Right cardiac atrium (tissue), 5 donors: ENCODE measurements at places on chromosomes 2 and 18.

DNA sequence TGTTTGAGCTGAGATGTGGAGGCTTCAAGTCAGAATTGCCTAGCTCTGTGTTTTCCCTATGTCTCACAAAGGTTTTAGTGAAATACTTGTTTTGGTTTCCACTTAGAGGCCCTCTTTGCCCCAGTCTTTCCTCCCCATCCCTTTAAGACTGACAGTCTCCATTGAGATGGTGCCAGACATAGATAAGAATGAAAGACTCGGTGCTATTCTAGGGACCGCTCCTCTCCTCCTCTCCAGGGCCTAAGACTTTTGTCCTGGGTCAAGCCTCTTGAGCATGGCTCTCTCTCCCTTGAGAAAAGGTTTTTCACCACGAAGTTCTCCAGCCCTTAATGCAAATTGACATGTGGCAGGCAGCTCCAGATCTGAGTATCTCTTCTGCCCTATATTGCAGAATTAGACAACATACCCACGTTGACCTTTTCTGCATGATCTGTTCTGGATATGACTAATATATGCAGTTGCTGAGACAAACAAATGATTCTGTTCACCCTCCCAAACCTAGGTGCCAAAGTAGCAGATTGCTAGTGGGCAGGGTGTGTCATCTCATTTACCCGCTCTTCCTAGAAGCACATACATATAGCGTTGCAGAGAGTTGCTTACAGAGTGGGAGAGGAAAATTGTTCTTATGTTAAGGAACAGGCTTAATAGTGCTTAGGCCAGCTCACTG lies 47.5 kb upstream of the ACSL3 start:
- no peak for DNase-seq

DNA sequence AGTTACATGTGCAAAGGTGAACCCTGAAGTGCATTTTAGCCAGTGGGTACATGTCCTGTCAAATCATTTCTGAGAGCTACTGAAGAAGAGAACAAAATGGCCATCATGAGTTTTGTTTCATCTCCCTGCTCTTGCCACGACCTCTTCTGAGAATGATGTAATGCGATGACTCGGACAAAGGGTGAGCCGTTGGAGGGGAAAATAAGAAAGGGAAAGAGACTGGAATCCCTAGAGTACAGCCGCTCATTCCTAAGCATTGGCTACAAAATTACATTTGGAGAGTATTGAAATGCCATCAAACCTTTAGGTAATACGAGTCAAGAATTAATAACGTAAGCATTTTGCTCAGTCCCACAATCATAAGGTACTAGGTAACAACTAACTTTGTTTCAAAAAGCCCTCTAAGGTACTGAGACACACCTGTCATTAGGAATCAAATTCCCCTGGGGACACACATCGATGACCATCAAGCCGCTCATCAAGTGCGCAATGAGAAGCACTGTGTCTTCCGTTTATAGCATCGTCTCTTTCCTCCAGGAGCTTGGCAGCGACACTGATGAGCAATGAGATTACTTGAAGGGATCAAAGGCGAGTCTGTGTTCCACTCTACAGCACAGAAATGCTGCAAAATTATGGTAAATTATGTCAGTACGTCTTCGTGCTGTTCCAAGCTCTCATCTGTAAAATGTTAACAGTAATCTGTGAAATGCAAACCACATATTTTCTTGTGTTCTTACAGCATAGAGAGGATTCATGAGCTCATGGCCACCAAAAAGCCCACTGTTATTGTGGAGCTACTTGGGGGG lies 97.3 kb upstream of the PIEZO2 start:
- no peak for DNase-seq

GRCh38 chr2:29841386-29842004 lies 79.9 kb downstream of the ALK start:
- no peak for DNase-seq

- DNase-seq, result no peak
Observed at GRCh38 chr2:231891514-231891905, 34.7 kb downstream of the NPPC start.

GRCh38 chr2:85772019-85772745 lies 18.4 kb downstream of the ATOH8 start:
- DNase-seq, result peak; percentile 100

GRCh38 chr18:51032193-51032592 lies 2.2 kb downstream of the SMAD4 start:
- DNase-seq, result no peak

DNA sequence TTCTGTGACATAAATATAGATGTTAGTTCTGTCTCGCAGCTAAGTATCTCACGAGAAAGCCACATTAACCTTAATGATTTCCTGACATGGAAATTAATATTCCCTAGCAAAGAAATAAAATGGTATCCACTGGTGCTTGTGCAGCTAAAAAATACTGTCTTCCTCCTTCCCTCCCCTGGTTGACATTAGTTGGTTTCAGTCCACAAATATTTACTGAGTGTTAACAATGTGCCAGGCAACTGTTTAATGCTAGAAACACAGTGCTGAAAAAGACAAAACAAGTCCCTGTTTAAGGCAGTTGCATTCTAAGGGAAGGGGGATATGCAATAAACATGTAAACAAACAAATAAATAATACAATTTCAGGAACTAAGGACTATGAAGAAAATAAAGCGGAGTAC lies 44.2 kb upstream of the VPS54 start:
- DNase-seq, result no peak

DNA sequence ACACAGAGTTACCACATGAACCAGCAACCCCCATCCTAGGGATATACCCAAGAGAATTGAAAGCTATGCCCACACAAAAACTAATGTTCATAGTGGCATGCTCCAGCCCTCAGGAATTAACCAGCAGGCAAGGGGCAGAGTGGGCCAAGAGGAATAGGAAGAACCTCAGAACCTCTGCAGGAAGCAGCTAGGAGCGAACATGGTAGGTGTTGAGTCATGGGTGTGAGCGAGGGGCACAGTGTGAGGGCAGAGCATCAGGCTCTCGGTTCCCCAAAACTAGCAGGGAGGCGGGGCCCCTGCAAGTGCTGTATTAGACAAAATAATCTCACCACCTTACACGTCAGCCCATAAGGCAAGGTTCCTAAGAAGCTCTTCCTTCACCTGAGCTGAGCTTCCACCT lies 5.6 kb upstream of the RUFY4 start:
- no peak for DNase-seq

- DNase-seq, result no peak
Observed at GRCh38 chr2:46241344-46241743, 55.9 kb upstream of the EPAS1 start.

DNA sequence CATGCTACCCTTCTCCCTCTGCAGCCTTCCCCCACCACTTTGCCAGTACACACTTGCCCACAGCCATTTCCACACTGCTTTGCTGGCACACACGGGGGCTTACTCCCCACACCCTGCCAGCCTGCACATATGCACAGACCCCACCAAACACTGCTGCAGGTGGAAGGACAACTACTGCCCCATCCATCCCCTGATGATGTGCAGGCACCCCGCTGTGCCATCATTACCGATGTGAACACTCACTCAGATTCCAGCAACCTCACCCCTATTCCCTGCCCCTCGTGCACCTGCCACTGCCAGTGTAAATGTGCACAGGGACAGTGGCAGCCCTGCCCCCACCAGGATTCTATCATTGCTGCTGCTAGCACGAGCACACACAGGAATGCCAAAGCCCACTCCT lies 1400.8 kb upstream of the DDX18 start:
- DNase-seq, result no peak

GRCh38 chr2:196335221-196335634 lies 163.8 kb upstream of the STK17B start:
- no peak for DNase-seq

DNA sequence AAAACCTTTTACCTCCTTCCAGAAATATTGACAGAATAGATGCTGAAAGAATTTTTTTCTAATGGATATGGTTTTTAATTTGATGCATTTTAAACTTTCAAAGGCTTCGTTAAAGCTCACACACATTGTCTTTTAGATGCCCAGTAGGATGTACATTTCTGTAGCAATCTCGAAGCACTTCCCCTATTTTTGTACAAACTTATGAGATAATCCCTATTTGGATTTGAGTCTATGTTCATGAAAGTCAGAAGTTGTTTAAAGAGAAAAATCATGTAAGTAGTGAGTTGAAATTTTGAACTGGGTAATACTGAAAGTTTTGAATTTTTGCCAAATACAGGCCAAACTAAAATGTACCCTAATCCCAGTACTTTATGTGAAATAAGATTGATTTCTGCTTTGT lies 38.1 kb upstream of the MMADHC start:
- DNase-seq, result no peak

- DNase-seq, result no peak
Observed at GRCh38 chr18:62569081-62569655, 46.3 kb downstream of the ZCCHC2 start.

DNA sequence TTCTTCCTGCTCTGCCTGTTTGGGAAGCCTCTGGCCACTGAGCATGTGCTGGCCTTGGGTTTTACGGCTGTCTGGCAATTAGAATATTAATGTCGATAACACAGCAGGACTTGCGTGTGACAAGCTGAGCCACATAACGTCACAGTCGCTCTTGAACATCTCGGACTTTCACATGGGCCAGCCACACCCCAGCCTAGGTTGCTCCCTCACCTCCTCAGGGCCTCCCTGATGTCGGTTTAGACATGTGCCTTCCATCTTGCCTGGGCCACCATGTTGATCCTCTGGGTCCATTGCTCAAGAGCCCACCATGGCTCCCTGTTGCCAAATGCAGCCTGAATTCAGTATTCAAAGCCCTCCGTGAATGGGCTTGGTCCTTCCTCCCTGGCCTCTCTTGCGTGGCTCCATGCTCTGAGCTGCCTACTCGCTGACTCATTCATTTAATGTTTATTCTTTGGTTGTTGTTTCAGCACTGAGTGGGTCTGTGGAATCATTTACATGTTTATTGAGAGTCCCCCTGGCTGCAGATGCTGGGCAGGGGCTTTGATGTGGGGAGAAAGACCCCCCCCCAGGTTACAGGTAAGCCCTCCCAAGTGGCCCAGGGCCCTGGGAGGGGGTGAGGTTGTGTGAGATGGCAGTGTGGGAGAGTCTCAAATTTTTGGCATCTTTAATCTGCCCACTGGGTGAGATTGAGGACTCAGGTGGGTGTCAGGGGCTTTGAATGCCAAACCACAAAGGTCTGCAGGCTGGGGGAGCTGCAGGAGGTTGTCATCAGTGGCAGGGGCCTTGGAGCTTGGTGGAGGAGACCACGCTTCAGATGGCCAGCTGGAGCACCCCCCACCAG lies 62.0 kb downstream of the ODC1 start:
- no peak for DNase-seq

DNA sequence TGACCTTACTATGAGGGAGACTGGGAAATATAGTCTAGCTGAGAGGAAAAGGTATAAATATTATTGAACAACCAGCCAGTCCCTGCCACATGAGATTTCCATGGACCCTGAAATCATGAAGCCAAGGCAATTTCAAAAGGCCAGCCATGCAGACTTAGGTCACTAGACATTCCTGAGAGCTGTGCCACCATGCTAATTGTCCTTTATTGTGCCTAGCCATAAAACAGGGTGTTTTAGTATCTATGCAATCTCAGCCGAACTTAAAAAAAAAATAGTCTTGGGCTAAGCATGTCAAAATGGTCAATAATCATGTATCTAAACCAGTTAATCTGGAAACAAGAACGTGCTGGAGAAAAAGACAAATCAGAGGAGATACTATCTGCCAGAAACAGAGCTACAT lies 269.5 kb downstream of the LNPK start:
- DNase-seq, result no peak

GRCh38 chr2:53253244-53253643 lies 514.4 kb upstream of the CHAC2 start:
- DNase-seq, result no peak

DNA sequence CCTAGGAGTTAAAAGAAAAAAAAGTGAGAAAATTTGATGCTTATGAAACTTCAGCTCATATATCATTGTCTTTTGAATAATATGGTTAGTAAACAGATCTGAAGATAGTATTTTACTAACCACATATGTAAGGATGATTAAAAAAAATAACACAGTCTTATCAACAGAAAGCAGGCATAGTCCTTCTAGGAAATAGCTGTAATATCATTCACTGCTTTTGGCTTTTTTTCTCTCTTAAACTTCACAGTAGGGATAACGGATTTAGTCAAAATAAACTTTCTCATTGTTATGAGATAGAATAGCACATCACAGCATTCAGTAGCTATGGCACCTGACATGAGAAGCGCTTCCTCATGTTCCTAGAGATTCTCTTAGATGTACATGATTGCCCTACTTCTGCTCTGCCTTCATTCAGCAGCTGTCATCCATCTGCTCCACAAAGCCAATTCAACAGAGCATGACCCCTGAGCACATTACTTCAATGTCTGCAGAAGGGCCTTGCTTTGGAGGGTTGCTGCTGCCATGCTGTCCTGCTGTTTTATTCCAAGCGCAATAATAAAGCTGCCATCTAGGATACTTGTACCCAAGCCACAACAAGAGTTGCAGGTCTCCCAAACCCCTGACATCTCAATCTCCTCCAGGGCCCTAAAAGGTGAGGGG lies 67.0 kb downstream of the TTC21B start:
- no peak for DNase-seq

DNA sequence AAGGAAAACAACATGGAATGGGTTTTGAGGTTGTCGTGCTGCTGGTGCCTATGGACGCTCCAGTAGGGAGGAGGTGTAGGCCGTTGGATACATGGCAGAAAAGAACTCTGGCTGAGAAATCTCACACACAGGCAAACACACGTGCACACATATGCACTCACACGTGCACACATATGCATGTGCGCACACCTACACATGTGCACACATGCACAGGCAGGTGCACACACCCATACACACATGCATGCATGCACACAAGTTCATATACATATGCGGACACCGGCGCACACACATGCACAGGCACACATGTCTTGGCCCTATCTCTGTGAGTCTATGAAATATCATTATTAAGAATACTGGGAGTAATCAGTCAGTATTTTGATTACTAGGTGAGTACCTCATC lies 150.4 kb downstream of the LRRC30 start:
- no peak for DNase-seq

DNA sequence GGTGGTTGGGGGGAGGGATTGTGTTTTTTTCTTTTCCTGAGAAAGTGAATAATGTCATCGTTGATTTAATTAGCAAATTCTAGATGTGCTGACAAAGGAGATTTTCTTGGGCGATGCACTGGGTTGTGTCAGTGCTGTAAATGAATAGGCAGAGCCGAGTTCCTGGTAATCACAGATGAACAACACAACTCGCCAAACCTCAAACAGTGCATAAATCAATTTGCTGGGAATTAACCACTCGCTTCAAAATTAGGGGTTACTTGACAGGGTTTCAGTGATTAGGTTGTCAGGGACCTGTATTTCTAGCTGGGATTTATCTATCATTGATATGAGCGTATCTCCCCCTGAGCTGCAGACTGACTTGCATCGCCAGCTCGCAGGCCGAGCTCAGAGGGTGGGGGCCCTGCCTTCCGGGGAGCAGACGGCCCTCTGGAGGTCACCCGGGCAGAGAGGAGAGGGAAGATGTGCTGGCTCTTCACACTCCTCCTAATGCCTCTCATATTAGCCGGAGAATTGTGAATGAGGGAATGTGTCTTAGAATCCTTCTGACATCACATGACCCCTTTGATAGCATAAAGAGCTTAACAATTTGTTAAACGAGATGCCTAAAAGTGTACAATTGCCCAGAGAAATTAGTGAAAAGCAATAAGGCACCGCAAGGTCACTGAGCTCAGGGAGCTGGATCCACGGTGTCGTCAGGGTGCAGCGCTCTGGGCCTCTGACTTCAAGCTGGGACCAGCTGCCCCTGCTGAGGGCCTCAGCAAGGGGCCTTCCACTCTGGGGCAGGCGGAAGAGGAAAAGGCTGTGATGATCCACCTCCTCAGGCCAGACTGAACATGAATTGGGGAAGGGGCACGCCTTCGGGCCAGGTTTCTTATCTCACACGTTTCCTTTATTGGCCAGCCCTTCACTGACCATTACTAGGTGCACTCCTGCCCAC lies 48.9 kb downstream of the SMIM21 start:
- DNase-seq, result no peak
